ENCODE measurements at places on chromosomes 3 and 15.

DNA sequence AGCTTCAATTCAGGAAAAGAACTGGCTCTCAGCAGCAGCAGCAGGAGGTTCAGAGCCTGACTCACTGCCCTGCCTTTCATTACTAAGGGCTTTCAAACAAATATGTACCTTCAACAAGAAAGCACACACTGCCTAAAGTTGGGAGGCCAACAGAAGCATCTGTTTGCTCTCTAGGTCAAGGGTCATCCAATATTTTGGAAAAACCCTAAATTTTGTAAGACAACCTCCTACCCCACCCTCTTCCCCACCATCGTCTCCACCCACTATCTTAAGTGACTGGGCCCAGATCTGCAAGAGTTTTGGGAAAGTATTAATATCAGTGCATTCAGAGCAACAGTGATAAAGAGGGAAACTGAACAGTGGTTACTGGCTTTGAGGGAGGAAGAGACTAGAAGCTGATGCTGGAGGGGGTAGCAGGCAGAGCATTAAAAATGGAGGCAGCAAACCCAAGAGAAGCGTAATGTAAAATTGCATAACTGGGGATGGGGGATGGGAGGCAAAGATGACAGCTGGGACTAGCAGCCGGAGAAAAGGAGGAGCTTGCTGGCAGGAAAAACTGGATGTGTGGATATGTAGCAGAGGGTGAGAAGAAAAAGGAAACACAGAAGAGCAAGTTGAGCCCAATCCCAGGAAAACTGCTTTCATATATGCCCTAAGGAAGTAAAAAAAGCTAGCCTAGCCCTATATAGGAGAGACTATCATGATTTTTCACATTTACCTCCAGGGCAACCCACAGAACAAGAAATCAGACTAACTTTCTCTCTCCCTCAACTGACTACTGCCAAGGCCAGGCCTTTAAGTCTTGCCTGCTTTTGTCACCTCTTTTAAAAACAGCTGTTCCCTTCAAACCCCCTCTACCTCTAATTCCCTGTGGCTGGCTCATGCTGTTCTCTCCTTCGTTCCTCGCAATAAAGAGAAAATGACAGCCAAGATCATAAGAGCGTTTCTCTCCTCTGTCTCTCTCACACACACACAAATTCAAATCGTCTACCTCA lies 31.4 kb downstream of the NPTN start:
- DNase-seq = no peak

DNA sequence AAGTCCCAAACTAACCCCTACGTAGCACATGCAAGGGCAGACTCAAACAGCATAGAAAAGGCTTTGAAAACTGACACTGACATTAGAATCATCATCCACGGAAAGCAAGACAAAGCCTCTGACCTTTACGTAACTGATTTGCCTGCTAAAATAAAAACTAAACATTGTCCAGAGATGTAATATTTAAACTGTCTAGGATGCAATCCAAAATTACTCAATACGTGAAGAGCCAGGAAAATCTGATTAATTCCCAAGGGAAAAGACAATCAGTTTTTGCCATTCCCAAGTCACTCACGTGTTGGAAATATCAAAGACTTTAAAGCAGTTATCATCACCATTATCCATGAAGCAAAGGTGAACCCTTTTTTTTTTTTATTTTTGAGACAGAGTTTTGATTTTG lies 13.3 kb upstream of the IQCF1 start:
- no peak for DNase-seq

GRCh38 chr15:78033864-78034263 lies 43.6 kb downstream of the TBC1D2B start:
- DNase-seq = no peak

GRCh38 chr15:69663982-69664381 lies 211.4 kb downstream of the RPLP1 start:
- DNase-seq = no peak

DNA sequence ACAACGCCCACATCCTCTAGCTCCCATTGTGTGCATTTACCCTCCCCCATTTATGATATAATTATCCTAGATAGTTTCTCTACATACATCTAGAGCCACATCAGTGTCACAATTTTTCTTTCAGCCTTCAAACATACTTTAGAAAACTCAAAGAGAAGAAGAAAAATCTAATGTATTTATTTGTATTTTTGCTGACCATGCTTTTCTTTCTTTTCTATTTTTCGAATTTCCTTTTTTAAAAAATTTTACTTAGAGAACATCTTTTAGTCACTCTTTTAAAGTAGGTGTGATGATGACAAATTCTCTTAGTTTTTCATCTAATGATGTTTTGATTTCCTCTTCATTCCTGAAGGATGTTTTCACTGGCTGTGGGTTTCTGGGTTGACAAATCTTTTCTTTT lies 117.0 kb upstream of the CHL1 start:
- no peak for DNase-seq

DNA sequence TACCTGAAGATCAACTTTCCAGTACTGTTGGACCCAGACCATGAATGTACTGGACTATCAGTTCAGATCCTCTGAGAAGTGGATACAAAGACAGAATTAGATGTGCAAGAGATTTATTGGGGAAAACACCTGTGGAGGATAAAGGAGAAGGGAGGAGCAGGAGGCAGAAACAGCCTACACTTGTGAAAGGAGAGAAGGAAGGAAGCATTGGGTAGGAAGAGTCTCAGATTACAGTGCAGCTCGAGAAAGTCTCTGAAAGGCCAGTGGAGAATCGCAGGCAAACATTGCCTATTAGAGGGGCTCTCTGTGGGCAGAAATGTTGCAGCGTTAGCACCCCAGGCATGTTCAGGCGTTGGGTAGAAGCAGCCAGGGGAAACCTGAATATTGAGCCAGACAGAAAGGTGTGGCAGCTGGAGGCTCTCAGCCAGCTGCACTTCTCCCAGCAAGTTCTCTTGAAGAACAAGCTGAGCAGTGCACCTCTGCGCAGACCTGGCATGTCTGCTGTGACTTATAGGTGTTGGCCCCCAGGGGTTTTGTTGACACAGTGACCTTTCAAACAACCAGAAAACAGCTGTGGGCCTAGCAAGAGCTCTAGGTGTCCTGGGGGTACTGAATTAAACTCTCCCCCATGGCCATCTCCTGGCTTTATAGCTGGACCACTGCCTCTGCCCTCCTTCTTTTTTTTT lies 7.0 kb downstream of the CHST14 start:
- DNase-seq = no peak

DNA sequence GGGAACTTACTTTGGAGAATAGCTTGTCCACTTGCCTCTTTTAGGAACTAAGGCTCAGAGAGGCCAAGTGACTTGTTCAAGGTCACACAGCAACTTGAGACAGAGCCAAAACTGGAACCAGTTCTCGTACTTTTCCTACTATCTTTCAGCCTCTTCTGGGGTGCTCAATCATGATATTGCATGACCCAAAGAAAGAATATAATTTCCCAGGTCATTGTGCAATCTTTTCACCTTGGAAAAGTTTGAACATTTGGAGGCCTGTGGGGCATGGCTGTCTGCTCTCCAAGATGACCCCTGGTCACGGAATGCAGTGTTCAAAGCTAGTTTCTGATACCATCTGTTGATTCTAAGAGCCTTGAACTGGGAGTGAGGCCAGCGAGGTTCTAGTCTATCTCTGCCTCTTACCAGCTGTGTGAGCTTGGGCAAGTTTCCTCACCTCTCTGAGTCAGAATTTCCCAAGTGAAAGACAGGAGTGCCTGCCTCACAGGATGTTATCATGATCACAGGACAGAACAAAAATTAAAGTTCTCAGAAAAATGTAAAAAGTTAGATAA lies 89.7 kb downstream of the BDH1 start:
- DNase-seq = no peak

GRCh38 chr3:37123292-37123691 lies 51.1 kb downstream of the LRRFIP2 start:
- no peak for DNase-seq

GRCh38 chr3:25442486-25442885 lies 14.4 kb downstream of the RARB start:
- no peak for DNase-seq

DNA sequence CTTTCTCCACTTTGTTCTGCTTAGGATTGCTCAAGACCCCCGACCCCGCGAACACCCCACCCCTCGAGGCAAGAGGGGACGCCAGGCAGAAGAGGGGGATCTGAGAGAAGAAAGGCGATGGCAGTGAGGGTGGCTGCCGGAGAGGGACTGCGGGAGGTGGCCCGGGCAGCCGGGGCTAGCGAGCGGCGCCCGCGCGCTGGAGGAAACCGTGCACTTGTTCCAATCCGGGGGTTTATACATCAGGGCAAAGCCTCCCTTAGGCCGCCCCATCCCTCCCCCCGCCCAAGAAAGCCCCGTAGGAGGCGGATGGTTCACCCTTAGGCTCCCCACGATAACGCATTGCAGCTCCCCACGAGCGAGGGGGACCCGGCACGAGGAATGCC lies 475 bp downstream of the ERC2 start:
- no peak for DNase-seq

DNA sequence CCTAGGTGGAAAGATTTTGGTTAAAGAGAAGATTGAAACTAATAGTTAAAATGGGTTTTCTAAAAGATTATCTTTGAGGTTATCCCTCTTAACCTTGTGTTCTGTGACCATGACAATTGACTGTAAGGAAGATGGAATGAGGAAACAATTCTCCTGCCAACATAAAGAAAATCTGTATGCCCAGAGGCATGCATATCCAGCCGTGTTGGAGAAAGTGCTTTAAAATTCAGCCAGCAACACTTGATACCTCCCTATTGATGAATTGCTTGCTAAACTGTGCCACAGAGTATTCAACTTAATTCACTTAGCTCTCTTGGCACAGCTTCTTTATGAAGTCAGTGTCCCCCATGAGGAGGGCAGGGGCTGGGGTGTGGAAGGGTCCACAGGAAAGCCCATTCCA lies 203.5 kb downstream of the UBE2E2 start:
- DNase-seq = no peak

DNA sequence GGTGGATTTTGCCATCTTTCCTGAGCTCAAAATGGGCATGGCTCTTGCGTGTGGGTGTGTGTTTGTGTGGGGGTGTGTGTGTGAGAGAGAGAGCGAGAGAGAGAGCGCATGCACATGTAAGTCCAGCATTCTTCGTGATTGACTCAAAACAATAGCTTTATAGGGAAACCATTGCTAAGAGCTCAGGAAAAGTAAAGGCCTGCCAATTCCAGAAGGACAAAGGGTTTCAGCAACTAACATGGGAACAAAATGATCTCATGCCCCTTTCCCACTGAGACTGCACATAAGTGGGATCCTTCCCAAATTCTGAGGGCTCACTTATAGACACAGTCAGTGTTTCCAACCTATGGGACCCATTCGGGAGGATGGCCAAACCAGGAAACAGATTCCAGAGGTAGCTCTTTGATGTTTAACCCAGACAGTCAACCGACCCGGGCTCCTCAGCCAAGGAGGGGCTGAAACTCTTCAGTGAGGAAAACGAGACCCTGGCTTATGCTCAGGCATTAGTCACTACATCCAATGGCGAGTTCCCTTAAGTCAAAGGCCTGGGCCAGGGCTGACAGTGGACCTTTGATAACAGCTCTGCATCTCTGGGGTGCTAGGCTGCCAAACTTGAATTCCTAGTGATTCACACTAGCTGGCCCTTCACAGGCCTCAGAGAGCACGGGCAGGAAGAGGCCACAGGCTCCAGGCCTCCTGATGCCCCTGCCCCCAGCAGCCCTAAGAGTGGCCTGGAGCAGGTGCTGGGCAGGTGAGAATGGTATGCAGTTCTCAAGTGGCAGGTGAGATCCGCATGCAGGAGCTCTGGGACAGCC lies 305.0 kb upstream of the C2CD4B start:
- DNase-seq = peak; percentile 59

DNA sequence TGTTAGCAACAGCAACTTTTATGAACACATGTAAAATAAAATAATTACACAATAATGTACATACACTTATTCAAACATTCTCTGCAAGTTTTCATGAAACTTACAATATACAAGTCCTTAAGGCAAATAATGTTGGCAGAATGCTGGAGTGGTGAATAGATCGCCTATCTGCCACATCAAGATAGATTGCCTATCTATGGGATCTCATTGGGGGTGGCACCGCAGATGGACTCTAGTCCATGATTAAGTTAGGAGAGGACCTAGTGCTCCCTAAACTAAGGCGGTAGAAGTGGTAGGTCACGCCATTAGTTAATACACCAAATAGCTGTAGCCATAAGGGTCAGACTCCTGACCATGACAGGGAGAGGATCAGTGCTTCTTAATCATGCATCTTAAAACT lies 315.7 kb downstream of the GBE1 start:
- no peak for DNase-seq

GRCh38 chr3:179652447-179653095 lies at the start of gene USP13:
Gene USP13 (plus strand): TSS chr3:179653040. CDS start chr3:179653226, 186 bp downstream.
- DNase-seq = peak; percentile 76

DNA sequence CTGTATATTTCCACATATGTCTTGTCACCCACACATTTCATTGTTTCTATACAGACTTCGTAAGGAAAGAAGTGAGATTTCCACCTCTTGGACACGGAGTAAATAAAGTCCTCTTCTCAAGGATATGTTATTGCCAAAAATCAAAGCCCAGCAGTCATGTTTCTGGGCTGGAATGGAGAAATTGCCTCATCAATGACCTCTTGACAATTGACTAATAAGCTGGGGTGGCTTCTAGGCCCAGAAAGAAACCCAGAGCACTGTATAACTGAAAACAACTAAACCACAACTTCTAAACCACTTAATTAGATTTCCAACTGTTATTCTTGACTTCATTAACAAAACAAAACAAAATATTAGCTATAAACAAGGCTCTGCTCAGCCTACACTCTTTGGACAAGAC lies 56.4 kb upstream of the SLC24A5 start:
- no peak for DNase-seq

GRCh38 chr3:127384717-127385539 lies 97.1 kb upstream of the PRR20G start:
- no peak for DNase-seq

DNA sequence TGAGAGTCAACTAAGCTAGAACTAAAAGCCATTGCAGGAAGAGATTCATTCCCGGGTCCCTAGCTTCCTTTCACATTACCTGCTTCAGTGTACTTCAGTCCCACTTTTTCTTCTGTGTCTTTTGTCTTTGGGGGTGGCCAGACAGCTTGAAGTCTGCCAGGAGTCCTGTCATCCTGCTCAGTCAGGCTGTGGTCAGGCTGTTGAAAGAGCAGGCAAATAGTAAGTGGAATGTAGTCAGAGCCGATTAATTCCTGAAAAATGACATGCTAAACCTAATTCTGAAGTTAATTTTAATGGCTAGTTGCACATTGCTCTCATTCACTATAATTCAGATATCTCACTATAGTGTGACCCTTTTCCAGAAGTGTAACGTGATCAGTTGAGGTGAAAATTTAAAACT lies 129.6 kb downstream of the FMN1 start:
- no peak for DNase-seq

Measured in H9 (cell line).